Smooth muscle cell of bladder (primary cell): ENCODE measurements at places on chromosomes 13 and 19. TPM values are rescaled to one million over a fixed set of nuclear protein-coding genes. Genes with fewer than 3 reads are reported as not detected.

U2AF2 gene
- total RNA-seq = 76.8 and 86.0 TPM in 2 replicates

RDH8 gene
- not detected in 2 replicates for total RNA-seq

SOHLH2 gene
- total RNA-seq = 0.43 and 0.83 TPM in 2 replicates

ZNF506 gene
- total RNA-seq = 9.5 and 9.7 TPM in 2 replicates

NXNL1 gene
- not detected in 2 replicates for total RNA-seq

LGALS14 gene
- not detected in 2 replicates for total RNA-seq

ZNF256 gene
- 3.6 and 3.8 TPM in 2 replicates for total RNA-seq

MAG gene
- not detected in 2 replicates for total RNA-seq

MRPS12 gene
- total RNA-seq = 32.3 and 32.5 TPM in 2 replicates

CCDC8 gene
- total RNA-seq = 22.0 and 34.7 TPM in 2 replicates

TRPM4 gene
- total RNA-seq = 9.1 and 16.5 TPM in 2 replicates

SOX1 gene
- not detected in 2 replicates for total RNA-seq

STARD13 gene
- 22.0 and 43.4 TPM in 2 replicates for total RNA-seq

NCR1 gene
- total RNA-seq = not detected in 2 replicates

ZGLP1 gene
- 0.28 and 0.37 TPM in 2 replicates for total RNA-seq

OSCAR gene
- 0.14 and 0.18 TPM in 2 replicates for total RNA-seq

CEBPA gene
- 0.57 and 0.65 TPM in 2 replicates for total RNA-seq

FUT2 gene
- not detected in 2 replicates for total RNA-seq

PTPRH gene
- 2.1 and 5.5 TPM in 2 replicates for total RNA-seq

NUFIP1 gene
- total RNA-seq = 2.7 and 2.8 TPM in 2 replicates

ZNF554 gene
- total RNA-seq = 3.7 and 4.1 TPM in 2 replicates

CCNA1 gene
- total RNA-seq = 1.4 and 3.0 TPM in 2 replicates

RNF225 gene
- not detected in 2 replicates for total RNA-seq

REEP6 gene
- 1.1 and 2.0 TPM in 2 replicates for total RNA-seq

FUT1 gene
- 0.28 TPM in 2 replicates for total RNA-seq

PABPC3 gene
- 0.09 and 0.14 TPM in 2 replicates for total RNA-seq

GPC5 gene
- 0.14 and 1.0 TPM in 2 replicates for total RNA-seq

EGLN2 gene
- total RNA-seq = 70.5 and 73.9 TPM in 2 replicates

WBP4 gene
- 8.4 and 9.0 TPM in 2 replicates for total RNA-seq

ZNF426 gene
- total RNA-seq = 19.9 and 20.8 TPM in 2 replicates

SLC15A1 gene
- total RNA-seq = not detected in 2 replicates

PRR22 gene
- 0.14 and 0.28 TPM in 2 replicates for total RNA-seq

DBP gene
- total RNA-seq = 4.6 and 6.5 TPM in 2 replicates

KCNN1 gene
- 0.09 TPM in 1 of 2 replicates, not detected in the other for total RNA-seq

RXFP2 gene
- total RNA-seq = not detected in 2 replicates

APOC4 gene
- not detected in 2 replicates for total RNA-seq

ADGRE3 gene
- total RNA-seq = not detected in 2 replicates

LGALS4 gene
- 0.14 TPM in 1 of 2 replicates, not detected in the other for total RNA-seq

R3HDM4 gene
- 18.1 and 18.3 TPM in 2 replicates for total RNA-seq

KL gene
- under 0.01 and 0.18 TPM in 2 replicates for total RNA-seq

CPAMD8 gene
- total RNA-seq = 0.28 and 0.43 TPM in 2 replicates

DACH1 gene
- 0.28 TPM in 1 of 2 replicates, not detected in the other for total RNA-seq

ZNF296 gene
- total RNA-seq = not detected in 2 replicates

SPC24 gene
- total RNA-seq = 9.6 and 14.8 TPM in 2 replicates

CGB3 gene
- not detected in 2 replicates for total RNA-seq

SPACA4 gene
- total RNA-seq = 0.14 TPM in 1 of 2 replicates, not detected in the other

CABP5 gene
- total RNA-seq = not detected in 2 replicates

HIPK4 gene
- 0.14 and 0.18 TPM in 2 replicates for total RNA-seq

LILRA6 gene
- total RNA-seq = not detected in 2 replicates

JSRP1 gene
- total RNA-seq = 0.37 TPM in 1 of 2 replicates, not detected in the other

ZNF418 gene
- total RNA-seq = 5.0 and 6.3 TPM in 2 replicates

SUGP2 gene
- 23.3 and 27.3 TPM in 2 replicates for total RNA-seq

UBE2L5 gene
- 0.09 TPM in 1 of 2 replicates, not detected in the other for total RNA-seq
